ENCODE measurements at places on chromosomes 2 and 18. TPM values are rescaled to one million over a fixed set of nuclear protein-coding genes. Genes with fewer than 3 reads are reported as not detected.
A peak's percentile ranks its signal among the peaks of the same experiment; 100 is the strongest.

GRCh38 chr2:114933671-114934241 lies 491.3 kb downstream of the DPP10 start:
- H3K27ac ChIP-seq = no peak overlapping the region
- peaks cover 15% of the 10 kb centered on the region for H3K27me3 ChIP-seq
- H3K4me3 ChIP-seq = no peak overlapping the region

GRCh38 chr2:176325732-176326131 lies 56.5 kb downstream of the MTX2 start:
- H3K4me1 ChIP-seq = no peaks in the 10 kb centered on the region
- H3K27ac ChIP-seq = peak overlapping the region; percentile 73
- no peak overlapping the region for H3K4me3 ChIP-seq
- DNase-seq = no peak
- no peaks in the 10 kb centered on the region for H3K27me3 ChIP-seq
- peaks cover 14% of the 10 kb centered on the region for H3K36me3 ChIP-seq

DNA sequence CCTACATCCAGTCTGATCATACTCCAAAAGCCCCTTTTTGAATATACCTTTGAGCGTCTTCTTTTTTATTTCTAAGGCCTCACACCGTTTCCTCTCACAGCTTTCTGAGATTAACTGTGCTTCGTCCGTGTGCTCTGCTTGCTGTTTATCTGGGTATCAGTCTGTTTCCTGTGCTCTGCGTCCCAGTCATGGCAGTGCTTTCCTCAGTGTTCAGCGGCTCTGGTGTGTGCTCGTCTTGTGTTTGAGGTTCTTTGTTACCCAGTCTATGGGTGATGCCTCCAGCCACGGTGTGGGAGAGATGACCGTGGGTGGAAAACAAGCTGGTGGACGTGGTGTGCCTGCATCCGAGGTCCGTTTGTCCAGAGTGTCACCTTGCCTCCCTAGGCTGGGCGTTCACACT lies 33.6 kb upstream of the BIN1 start:
- no peaks in the 10 kb centered on the region for H3K27me3 ChIP-seq
- no peak overlapping the region for H3K4me3 ChIP-seq
- no peaks in the 10 kb centered on the region for H3K36me3 ChIP-seq
- H3K27ac ChIP-seq = no peak overlapping the region
- peaks cover 22% of the 10 kb centered on the region for H3K4me1 ChIP-seq

GRCh38 chr2:158659483-158659882 lies 135.6 kb upstream of the DAPL1 start:
- H3K27me3 ChIP-seq = no peaks in the 10 kb centered on the region
- no peak for DNase-seq
- no peak overlapping the region for H3K27ac ChIP-seq
- no peaks in the 10 kb centered on the region for H3K4me1 ChIP-seq
- H3K4me3 ChIP-seq = no peak overlapping the region

The ARHGEF4 gene
- 52.0 TPM for total RNA-seq

DNA sequence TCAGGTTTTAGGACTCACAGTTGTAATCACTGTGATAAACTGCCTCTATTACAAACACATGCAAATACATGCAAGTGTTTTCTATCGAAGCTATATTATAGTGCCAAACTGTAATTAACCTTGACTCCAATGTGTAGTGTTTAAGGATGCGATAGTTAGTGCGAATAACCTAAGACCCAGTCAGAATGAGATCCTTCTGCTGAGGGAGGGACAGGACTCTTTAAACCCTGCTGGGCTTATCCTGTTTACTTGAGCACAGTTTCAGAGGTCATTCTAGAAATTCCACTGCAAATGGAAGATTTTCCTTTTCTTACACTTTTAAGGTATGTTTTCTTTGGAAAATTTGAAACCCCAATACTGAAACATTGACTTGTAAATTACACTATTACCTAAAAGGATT lies 68.2 kb downstream of the CALCRL start:
- DNase-seq = no peak
- H3K27ac ChIP-seq = no peak overlapping the region
- H3K4me1 ChIP-seq = no peaks in the 10 kb centered on the region
- no peak overlapping the region for H3K4me3 ChIP-seq
- H3K27me3 ChIP-seq = no peaks in the 10 kb centered on the region

The SULT1C4 gene
- not detected for total RNA-seq

DNA sequence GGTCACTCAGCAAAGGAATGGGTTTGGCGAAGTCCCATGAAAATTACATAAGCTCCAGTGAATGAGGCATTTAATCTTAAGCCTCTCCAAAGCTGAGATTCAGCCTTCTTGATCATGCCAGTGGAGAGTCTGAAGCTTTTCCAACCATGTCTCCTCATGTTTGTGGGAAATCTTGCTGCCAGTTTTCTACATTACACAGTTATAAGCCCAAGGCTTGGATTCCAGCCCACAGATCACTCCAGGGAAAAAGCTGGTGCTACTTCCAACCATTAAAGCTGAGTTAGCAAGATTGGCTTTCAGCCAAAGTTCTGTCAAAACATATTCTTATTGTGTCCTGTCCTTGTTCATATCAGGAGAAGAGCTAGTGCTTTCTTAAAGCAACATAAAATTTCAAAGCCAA lies 293.8 kb downstream of the LRRTM4 start:
- peak; percentile 3 for DNase-seq
- peaks cover 19% of the 10 kb centered on the region for H3K27me3 ChIP-seq
- H3K36me3 ChIP-seq = peaks cover 6% of the 10 kb centered on the region
- H3K4me3 ChIP-seq = no peak overlapping the region

DNA sequence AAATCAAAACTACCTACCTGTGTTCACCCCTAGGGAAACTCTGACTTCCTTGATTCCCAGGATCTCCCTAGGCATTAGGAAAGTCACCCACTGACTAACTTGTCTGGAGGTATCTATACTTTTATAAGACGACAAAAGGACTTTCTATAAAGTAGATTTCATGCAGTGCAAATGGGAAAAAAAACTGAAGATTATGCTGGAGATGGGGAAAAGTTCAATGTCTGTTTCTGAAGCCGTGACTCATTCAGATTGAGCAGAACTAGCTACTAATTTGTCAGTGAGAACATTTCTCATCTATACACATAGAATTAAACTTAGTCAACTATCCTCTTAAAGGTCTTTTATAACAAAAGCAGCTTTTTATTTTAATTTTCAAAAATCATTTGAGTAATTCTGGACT lies 6.0 kb downstream of the SEPTIN10 start:
- H3K27ac ChIP-seq = peak overlapping the region; percentile 95
- DNase-seq = peak; percentile 35
- peaks cover 44% of the 10 kb centered on the region for H3K4me1 ChIP-seq
- H3K27me3 ChIP-seq = no peaks in the 10 kb centered on the region
- peak overlapping the region; percentile 32 for H3K4me3 ChIP-seq

DNA sequence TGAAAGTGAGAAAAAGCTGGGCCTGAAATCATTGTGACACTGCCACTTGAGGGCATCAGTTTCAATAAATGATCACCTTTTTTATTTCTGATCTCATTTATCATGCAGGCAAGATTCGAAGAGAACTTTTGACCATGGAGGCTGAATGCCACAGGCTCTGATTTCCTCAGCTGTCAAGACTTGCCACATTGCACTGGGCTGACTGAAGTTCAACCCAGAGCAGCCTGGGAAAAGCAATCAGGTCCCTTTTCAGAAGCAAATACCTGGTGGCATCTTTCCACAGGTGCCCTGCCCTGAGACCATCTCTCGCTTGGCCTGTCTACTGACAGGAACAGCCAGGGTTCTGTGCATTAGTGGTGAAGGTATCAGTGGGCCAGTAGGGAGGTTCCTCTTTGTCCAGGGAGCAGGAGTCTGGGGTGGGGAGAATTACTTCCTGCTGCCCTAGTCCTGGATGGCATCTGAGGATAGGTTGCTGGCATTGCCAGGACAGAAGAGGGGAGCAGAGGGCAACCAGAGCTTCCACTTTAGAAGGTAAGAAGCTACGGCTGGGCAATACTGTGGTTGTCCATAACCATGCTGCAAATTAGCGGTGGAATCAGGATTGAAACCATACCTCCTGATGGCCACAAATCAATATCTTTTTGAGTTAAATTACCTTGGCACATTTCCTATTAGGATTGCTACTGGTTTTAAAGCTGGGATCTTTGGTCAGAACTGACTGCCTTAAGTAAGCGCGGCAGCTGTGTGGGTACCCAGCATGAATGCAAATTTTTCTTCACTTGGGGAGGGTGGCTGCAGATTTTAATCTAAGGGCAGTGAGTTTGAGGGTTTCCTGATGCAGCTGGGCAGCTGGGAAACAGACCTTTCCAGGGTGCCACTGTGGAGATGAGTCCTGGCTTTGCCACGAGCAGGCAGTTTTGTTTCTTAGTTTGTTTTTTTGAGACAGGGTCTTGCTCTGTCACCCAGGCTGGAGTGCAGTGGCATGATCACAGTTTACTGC lies 394.5 kb downstream of the ALK start:
- DNase-seq = no peak
- H3K27ac ChIP-seq = no peak overlapping the region

DNA sequence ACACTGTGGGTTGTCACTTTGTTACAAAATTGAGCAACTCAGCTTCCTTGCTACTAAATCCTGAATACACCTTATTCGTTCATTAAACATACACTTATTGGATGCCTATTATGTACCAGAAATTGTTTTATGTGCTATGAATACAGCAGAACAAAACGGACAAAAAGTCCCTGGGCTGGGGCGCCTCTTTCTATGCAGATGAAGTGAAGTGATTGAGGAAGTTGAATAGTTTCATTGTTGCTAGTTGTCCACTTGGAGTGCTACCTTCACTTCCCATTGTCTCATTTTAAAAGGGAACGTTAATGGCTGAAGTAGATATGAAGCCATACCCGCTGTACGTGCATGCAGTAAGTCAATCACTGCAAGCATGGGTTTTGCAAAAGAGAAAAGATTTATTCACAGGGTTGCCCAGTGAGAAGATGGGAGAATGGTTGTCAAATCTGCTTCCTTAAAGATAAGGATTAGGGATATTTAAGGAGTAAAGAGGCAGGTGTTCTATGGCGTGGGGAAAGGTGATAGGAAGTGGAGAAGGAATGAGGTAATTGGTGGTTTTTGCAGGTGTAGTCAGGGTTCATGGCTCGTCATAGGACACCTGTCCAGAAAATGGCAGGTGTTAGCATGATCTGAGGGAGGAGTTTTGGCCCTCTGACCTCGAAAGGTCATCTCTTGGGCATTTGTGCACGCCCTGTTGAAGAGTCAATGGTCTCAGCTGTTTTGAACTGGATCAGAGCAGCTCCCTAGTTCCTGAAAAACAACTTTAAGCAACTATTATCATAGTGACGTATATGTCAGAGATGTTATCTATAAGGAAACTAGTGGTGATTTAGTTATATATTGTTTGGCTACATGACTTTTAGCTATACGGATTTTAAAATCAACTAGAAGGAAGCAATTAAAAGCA lies 23.5 kb downstream of the TRPM8 start:
- H3K4me3 ChIP-seq = no peak overlapping the region
- H3K4me1 ChIP-seq = no peaks in the 10 kb centered on the region
- H3K27me3 ChIP-seq = peaks cover 13% of the 10 kb centered on the region
- no peak for DNase-seq

DNA sequence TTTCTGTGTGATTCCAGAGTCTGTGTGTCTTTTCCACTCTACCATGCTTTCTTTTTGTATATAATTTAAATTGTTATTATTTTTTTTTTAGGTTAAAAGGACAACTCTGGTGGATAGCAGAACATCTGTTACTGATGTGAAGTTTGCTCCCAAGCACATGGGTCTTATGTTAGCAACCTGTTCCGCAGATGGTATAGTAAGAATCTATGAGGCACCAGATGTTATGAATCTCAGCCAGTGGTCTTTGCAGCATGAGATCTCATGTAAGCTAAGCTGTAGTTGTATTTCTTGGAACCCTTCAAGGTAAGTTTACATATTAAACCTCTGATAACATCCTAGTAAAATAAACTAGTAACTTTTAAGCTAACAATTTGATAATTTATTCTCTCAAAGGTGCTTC lies 15.3 kb downstream of the SEH1L start:
- no peaks in the 10 kb centered on the region for H3K27me3 ChIP-seq
- no peak for DNase-seq
- no peak overlapping the region for H3K4me3 ChIP-seq
- H3K4me1 ChIP-seq = no peaks in the 10 kb centered on the region

The VIL1 gene
- total RNA-seq = not detected

The CFLAR gene
- total RNA-seq = 69.2 TPM

- H3K4me1 ChIP-seq = peaks cover 9% of the 10 kb centered on the region
- no peaks in the 10 kb centered on the region for H3K36me3 ChIP-seq
- peak; percentile 92 for DNase-seq
- H3K4me3 ChIP-seq = no peak overlapping the region
- no peaks in the 10 kb centered on the region for H3K27me3 ChIP-seq
Observed at GRCh38 chr2:209495855-209496585, 72.2 kb downstream of the MAP2 start.

GRCh38 chr18:57518533-57518932 lies 68.0 kb downstream of the FECH start:
- peaks cover 11% of the 10 kb centered on the region for H3K27me3 ChIP-seq
- H3K27ac ChIP-seq = no peak overlapping the region
- peaks cover 8% of the 10 kb centered on the region for H3K4me1 ChIP-seq
- H3K4me3 ChIP-seq = no peak overlapping the region

The DSEL gene
- 19.0 TPM for total RNA-seq

GRCh38 chr2:8242739-8243138 lies 439.1 kb upstream of the ID2 start:
- no peak overlapping the region for H3K27ac ChIP-seq
- no peak overlapping the region for H3K4me3 ChIP-seq

The CTNNA2 gene
- total RNA-seq = not detected

DNA sequence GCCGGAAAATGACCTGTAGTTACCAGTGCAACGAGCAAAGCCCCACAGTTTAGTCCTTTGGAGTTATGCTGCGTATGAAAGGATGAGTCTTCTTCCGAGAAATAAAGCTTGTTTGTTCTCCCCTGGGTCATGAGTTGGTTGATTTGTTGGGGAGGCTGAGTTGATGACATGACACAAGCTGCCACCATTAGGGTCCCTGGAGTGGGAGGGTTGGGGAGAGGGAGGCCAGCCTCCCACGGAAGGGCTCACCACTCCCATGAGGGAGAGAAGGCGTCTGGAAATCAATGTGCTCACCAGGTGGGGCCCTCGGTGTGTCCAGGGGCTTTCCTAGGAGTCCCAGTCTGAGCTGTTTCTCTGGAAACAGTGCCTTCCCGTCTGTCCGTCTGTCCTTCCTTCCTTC lies 7.4 kb upstream of the DGKD start:
- H3K4me3 ChIP-seq = no peak overlapping the region
- H3K4me1 ChIP-seq = peaks cover 25% of the 10 kb centered on the region

The UGT1A4 gene
- total RNA-seq = 0.12 TPM

DNA sequence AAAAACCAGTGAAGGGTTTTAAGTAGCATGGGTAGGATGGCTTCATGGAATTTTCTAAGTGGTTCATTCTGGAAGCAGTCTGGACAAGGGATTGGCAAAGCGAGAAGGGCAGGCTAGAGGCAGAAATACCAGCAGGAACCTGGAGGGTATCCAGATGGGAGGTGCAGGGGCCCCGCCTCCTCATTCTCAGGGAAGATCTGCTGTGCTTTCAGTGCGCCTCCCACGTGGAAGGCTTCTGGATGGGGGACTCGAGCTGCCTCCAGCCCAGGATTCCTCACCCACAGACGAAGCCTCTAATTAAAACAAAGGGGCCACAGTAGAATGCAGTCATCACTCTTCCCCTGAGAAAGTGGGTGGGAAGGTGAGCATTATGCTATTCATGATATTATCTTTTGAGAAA lies 79.8 kb downstream of the VSNL1 start:
- H3K27ac ChIP-seq = no peak overlapping the region
- H3K4me3 ChIP-seq = peak overlapping the region; percentile 19
- peak; percentile 88 for DNase-seq
- no peaks in the 10 kb centered on the region for H3K36me3 ChIP-seq
- peaks cover 34% of the 10 kb centered on the region for H3K4me1 ChIP-seq
